ENCODE measurements at places on chromosomes 6 and 20.

GRCh38 chr6:102488729-102489128 lies 1095.2 kb downstream of the GRIK2 start:
- no peak for DNase-seq

GRCh38 chr6:145534989-145535388 lies 200.3 kb downstream of the EPM2A start:
- DNase-seq: no peak

DNA sequence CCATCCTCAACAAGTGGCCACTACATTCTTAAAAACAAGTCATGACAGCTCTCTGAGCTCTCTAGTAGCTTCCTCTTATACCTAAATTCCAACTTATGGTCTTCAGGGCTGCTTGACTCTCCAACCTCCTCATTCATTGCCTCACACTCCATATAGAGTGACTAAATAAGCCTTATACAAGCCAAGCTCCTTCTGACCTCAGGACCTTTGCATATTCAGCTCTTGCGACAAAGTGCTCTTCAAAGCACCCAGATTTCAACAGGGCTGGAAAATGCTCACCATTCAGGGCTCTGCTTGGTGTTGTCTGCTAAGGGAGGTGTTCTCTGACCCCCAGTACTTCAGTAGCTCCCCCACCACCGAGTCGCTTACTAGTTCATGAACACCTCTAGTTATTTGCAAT lies 3.7 kb downstream of the TREML2 start:
- DNase-seq: no peak

DNA sequence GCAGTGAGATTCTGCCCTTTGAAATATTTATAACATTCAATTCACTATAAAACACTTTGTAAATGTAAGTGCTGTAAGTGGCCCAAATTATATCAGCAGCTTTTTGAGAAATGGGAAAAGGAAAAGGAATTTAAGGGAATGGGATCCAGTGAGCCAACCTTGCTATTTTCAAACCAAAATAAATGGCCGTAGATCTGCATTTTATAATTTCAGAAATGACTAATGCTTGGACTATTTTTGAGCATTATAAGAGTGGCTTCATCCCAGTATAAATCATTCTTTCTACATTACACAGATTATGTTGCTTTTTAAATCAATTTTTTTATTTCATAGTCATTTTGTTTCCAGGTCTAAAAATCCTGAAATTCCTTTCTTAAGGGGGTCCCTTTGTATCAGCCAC lies 49.2 kb downstream of the ANKRD6 start:
- no peak for DNase-seq

GRCh38 chr6:43990627-43991619 lies 136.3 kb downstream of the MRPL14 start:
- no peak for DNase-seq

GRCh38 chr6:106360989-106361430 lies 493 bp downstream of the CRYBG1 start:
- peak; percentile 7 for DNase-seq

DNA sequence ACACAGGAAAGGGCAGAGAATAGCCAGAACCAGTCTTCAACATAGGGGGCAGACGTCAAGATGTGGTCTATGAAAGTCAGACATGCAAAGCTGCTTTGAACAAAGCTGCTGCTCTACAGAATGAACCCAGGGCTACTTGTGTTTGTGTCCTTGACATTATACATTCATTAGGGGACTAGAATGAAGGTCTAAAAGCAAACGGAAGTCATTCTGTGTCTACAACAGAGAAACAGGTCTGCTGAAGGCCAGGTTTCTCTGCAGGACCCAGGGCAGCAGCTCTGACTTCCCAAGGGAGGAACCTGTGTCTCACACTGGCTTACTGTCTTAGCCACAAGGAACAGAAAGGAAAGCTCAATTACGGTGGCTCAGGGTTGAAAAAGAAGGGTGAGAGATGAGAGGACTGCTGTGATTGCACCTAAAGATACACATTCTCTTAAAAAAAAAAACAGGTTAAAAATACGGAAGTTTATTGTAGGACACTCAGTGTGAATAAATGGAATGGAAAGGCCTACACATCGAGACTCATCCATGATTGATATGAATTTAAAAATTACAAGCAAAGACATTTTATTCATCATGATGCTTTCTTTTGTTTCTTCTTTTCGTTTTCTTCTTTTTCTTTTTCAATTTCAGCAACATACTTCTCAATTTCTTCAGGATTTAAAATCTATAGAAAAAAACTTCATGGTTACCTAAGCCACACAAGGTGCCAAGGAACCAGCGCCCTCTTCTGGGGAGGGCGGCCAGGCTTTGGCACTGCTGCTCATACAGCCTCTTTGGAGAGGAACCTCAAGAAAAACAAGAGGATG lies 6.7 kb downstream of the PSMA7 start:
- DNase-seq: peak; percentile 78

DNA sequence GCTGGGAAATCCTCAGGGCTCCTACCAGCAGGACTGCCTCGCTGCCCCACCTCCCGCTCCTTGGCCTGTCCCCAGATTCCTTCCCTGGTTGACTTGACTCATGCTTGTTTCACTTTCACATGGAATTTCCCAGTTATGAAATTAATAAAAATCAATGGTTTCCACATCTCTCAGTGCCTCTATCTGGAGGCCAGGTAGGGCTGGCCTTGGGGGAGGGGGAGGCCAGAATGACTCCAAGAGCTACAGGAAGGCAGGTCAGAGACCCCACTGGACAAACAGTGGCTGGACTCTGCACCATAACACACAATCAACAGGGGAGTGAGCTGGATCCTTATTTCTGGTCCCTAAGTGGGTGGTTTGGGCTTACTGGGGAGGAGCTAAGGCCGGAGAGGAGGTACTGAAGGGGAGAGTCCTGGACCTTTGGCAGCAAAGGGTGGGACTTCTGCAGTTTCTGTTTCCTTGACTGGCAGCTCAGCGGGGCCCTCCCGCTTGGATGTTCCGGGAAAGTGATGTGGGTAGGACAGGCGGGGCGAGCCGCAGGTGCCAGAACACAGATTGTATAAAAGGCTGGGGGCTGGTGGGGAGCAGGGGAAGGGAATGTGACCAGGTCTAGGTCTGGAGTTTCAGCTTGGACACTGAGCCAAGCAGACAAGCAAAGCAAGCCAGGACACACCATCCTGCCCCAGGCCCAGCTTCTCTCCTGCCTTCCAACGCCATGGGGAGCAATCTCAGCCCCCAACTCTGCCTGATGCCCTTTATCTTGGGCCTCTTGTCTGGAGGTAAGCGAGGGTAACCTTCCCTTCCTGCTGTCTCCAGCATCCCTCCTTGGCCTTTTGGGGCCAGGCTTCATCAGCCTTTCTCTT lies at the start of gene CFB:
CFB (plus strand) TSS at position 589 of the 863 bp plus-strand sequence; CDS start at position 716, 127 bp downstream.
- DNase-seq: no peak

GRCh38 chr20:14957402-14957801 lies 620.0 kb upstream of the FLRT3 start:
- DNase-seq: no peak

GRCh38 chr6:109962271-109962670 lies 15.8 kb upstream of the GPR6 start:
- no peak for DNase-seq

- no peak for DNase-seq
Observed at GRCh38 chr6:133463790-133464189, 222.6 kb downstream of the EYA4 start.

DNA sequence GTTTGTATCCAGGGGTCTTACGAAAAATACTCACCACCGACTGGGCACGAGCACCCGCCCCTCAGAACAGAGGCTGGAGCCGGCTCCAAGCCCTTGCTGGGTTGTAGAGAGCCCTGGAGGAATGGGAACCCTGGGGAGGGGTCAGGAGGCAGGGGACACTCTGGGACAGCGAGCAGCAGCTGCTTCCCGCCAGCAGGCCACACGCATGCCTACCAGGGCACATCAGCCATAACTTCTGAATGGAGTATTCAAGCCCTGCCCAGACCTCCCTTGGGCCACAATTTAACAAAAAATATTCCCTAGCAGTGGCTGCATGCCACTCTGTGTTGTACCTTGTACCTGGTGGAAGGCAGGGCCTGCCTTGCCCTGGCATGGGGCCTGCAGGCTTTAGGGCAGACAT lies 31.6 kb upstream of the CD93 start:
- DNase-seq: no peak

DNA sequence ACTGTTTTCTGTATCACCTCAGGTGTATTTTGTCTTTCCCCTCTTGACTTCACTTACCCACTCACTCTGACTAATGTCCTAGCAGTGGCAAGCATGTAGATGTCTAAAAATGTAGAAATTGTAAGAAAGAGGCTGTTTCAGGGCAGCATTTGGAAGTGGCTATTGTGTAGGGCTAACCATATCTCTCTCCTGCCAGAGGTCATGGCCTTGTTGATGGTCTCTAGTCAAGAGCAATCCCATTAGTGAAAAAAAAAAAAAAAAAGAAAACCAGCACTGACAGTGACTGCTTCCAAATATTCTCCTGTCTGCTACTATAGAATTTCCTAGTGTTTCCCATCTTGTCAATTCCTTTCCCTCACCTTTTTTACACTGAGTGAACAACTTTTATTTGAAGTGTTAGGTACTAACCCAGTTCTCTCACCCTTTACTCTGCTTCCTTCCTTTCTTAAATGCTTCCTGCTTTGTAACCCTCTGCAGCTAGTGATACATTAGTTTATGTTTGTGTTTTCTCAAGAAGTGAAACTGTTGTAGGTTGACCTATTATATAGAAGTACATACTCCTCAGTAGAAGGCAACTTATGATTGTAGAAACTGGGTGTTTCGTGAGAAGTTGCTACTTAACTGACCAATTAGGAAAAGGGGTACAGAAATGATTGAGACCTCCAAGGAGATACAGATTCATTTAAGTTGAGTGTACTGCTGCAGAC lies 174.1 kb upstream of the PTPRK start:
- DNase-seq: no peak

DNA sequence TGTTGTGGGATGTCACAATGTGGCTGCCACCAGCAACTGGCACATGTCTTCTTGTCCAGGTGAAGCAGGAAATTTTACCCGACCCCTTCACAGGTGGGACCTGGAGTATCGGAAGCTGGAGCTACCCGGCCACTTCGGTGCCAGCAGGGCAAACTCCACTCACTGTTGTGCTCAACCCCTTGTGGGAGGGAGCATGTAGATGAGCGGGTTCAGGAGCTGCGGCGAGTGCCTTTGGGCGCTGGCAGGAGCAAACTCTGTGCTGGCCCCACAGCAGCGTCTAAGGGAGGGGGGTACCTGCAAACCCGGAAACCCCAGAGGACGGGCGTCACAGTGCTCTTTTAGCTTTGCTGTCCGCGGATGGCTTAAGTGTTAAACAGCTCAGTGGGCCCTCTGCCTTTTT lies 20.7 kb upstream of the SULF2 start:
- no peak for DNase-seq

DNA sequence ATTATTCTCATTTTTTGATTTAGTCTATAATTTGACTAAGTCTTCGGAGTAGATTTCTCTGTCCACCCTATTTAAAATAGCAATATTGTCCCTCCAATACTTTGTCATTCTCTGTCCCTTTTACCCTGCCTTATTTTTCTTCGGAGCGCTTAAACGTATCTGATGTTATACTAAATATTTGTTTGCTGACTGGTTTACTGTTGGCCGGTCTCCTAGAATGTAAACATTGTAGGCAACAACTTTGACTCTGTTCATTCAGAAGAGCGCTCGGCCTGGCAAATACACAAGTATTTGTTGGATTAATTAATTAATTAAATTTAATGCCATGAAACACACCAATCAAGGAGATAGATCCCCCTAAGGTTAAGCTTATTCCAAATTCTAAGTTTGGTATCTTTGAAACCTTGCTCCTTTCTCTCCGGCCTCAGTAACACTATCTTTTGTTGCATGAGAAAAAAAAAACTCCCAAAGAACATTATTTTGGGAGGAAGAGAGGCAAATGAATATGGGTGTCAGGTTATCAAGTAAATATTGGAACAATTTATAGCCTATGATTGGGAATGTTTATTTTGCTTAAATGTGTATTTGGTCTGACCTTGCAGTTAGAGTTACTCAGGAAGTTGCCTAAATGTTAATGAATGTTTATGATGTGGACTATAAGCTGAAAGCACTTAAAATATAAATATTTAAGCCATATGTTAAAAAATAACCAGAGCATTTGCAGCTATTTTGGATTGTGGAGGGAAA lies 231.1 kb downstream of the SOX4 start:
- DNase-seq: no peak

DNA sequence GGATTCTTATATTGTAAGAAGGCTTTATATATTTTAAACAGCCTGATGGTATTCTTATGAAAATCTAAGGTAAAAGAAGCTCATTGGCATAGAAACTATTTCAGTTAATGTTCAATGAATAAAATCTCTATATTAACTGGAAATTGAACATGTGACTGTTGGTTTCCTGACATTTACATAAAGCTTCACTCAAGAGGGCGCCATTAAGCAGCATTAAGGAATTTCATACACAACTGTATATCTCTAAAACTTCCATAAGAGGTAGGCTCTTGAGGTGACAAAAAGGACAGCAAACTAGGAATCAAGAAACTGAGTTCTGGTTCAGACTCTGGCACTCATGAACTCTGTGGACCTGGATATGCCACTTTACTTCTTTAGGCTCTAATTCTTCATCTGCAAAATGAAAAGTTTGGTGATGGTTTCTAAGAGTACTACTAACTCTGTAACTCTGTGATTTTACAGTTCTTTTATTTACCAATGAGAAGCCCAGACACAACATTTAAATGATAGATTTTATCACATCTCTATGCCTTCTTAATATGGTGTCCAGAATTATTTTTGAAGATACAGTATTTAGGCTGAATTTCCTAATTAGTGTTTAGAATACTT lies 147.5 kb downstream of the FLRT3 start:
- DNase-seq: no peak

DNA sequence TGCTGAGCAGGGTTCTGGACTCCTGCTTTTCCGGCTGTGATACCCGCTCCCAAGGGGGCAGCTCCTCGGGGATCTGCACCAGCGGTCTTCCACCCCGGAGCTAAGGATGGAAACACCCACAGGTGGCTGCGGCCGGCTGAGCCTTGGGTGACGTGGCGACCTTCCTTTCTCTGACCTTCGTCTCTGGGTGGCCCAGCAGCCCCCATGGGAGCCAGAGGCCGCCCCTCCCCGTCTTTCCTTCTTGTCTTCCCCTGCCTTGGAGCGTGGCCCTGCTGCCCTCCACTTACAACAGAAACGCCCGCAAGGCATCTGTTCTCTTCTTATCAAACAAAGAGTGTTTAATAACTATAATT lies 405.7 kb downstream of the TAF4 start:
- DNase-seq: no peak

GRCh38 chr6:24959319-24959718 lies 23.6 kb upstream of the RIPOR2 start:
- no peak for DNase-seq

GRCh38 chr6:123945386-123945785 lies 141.7 kb downstream of the NKAIN2 start:
- DNase-seq: no peak

DNA sequence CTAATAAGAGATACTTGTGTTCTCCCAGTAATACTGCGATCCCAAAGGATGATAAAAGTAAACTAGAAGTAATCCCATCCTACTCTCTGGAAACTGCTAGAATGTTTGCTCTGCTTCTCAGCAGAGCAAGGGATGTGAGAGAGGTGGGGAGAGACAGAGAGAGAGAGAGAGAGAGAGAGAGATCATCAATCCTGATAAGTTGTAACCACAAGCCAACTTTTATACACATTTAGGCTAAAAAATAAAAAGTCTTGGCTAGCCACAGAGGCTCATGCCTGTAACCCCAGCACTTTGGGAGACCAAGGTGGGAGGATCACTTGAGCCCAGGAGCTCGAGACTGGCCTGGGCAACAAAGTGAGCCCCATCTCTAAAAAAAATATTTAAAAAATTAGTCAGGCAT lies 16.0 kb upstream of the TRIM38 start:
- DNase-seq: no peak

Measured in activated gamma-delta T cell treated with Interleukin-2 at 50 U/mL for 16 hours (primary cell).